ENCODE measurements at places on chromosomes 6 and 20.

GRCh38 chr6:13865141-13865540, 50.8 kb upstream of the MCUR1 start:
- no peak for DNase-seq

DNA sequence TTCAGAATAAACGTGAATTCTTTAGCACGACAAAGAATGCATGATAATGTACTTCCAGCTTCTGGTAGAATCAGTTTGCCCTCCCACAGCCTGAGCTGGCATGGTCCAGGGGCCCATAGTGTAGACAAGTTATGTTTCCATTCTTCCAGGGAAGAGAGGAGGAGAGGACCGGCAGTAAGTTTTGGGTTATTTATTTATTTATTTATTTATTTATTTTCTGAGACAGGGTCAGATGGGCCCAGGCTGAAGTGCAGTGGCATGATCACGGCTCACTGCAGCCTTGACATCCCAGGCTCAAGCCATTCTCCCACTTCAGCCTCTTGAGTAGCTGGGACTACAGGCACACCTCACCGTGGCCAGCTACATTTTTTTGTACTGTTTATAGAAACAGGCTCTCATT, 4.7 kb downstream of the GABRR1 start:
- DNase-seq, result no peak

DNA sequence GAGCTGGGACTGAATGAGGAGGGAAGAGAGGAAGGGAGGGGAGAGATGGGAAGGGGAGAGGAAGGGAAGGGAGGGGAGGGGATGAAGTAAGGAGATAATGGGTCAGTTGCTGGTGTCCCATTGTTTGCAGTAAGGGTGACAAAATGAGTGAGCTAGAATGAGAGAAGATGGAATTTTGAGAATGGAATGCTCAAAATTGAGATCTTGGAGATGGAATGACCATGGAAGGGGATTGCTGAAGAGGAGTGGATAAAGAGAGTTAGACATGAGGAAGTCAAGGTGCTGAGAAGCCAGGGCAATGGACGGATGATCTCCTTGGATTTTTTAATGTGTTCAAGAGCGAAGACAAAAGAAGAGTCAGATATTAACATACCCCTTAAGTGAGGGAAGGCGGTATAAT, 80.5 kb upstream of the SSTR4 start:
- no peak for DNase-seq

GRCh38 chr6:151963001-151963400, 155.5 kb downstream of the ESR1 start:
- DNase-seq, result no peak

DNA sequence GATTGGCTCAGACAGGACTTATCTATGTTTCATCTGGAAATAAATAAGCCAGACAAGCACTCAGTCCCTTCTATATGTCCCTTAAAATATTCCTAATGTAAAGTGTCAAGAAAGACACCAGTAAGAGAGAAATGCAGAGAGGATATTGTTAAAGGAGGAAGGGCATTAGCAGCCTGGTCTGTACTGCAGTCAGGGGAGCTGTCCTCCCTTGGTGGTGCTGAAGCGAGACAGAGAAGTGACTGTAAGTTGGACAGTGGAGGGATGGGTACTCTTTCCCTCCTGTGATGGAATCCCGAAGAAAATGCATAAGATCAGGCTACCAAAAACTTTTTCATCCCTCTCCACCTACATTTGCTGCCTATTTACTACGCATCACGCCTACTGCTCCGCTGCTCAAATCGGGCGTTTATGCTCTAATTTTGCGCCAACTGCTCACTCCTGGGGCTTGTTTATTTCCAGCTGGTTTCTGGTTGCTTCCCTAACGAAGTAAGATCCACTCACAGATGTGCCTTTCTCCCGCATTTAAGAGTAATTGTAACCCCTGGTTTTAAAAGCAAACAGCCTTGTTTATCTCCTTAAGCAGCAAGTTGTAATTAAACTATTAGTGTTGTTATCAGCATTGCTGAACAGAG, 35.2 kb downstream of the PHACTR1 start:
- no peak for DNase-seq

- DNase-seq, result no peak
Measured at GRCh38 chr6:15929685-15930084, 199.2 kb upstream of the MYLIP start.

- no peak for DNase-seq
Measured at GRCh38 chr20:63703471-63703975, 4.3 kb downstream of the ARFRP1 start.

GRCh38 chr6:118843685-118844390, 50.1 kb upstream of the ASF1A start:
- no peak for DNase-seq

DNA sequence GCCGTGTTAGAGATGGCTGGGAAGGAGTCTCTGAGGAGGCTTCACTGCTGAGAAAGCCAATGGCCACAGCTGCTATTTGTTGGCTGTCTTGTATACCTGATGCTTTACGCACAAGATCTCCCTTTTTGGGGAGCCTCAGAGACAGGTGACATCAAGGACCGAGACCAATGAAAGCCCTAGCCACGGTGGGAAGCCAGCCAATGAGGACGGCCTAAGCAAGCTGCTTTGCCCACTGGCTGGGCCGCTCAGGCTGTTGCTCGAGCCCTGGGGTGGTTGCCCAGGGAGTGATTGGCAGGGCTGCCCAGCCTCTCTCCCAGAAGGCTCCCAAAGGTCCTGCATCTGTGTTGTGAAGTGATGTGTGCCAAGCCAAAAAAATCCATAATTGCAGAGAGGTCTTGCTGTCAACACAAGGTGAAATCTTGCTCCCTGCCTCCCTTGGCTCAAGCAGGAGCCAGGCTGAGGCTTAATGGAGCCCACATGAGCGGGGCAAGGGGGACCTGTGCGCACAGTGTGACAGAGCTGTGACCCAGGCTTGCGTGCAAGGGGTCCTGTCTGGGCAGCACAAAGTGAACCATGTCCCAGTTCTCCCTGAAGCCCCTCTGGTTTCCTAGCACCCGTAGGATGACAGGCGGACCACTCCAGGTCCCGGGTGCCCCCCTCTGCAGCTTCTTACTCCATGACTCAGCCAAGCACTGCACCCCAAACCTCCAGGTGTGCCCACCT, 4.3 kb downstream of the MMP24OS start:
- no peak for DNase-seq

GRCh38 chr20:62427172-62428001, at the start of gene RBBP8NL:
Gene RBBP8NL (minus strand): TSS chr20:62427539. CDS start chr20:62419647, 7,892 bp downstream.
- peak; percentile 90 for DNase-seq

DNA sequence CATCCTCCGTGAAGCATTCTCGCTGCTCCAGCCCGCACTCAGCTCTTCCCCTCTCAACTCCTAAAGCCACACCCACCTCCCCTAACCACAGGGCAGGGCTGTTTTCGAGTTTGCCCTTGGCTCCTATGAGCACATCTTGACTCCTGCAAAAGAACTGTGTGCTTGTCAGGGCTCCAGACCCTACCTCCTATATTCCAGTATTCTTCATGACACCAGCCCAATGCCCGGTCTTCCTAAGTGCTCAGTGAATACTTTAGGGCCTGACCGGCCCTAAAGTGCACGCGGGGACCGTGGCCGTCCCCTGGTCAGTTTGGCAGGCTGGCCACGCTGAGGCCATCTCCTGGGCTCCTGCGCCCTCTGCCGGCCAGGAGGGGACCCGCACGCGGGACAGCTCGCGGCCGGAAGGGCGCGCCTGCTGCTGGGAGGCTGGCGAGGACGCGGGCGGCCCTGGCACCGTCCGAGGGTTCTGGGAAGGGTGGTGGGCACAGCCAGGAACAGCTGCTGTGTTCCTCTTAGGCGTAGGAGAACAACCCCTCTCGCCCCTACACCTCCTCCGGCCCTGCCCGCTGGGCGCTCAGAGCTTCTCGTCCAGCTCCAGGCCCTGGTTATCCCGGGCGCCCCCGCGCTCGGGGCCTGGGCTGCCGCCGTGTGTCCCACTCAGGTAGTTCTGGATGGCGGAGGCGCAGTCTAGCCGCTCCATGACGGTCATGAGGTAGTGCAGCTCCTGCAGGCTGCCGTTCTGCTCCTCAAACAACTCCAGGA, 11.0 kb downstream of the UNC5CL start:
- peak; percentile 89 for DNase-seq

- no peak for DNase-seq
Measured at GRCh38 chr6:144840619-144841018, 555.5 kb downstream of the UTRN start.

GRCh38 chr6:157456524-157456829, 75.5 kb downstream of the ZDHHC14 start:
- DNase-seq, result no peak

DNA sequence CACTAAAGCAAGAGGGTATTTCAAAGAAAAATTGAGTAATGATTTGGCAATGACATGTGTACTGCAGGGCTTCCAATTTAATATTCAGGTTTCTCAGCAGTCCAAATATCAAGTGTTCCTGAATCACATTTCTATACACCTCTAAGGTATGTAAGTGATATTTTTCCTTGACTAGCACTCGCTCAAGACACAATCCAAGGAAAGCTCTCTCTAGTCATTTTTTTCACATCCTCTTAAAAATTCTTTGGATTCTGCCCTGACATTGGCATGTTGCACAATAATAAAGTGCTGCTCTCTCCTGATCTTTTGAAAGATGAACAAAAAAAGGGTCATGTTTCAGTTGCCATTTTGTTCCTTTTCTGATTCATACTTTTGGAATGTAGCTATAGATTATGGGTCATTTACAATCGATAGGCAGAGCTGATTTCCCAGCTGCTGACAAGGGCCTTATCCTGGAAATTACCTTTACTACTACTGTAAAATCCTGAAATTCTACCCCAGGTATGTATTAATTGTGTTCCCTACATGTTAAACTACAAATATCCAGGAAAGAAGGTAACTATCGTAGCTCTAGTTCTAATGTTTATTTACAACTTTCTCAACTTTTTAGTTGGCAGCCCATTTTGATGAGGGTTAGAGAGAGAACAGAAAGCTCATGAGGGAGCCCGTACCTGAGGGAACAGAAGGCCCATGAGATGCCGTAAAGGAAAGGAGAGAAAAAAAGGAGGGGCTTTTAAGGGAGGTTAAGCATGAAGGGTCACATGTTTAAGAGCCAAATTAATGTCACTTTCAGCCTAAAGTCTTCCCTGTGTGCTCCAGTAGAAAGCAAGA, 22.2 kb upstream of the ADGRG6 start:
- no peak for DNase-seq

GRCh38 chr20:1382670-1383069, 10.2 kb downstream of the FKBP1A start:
- DNase-seq, result no peak

DNA sequence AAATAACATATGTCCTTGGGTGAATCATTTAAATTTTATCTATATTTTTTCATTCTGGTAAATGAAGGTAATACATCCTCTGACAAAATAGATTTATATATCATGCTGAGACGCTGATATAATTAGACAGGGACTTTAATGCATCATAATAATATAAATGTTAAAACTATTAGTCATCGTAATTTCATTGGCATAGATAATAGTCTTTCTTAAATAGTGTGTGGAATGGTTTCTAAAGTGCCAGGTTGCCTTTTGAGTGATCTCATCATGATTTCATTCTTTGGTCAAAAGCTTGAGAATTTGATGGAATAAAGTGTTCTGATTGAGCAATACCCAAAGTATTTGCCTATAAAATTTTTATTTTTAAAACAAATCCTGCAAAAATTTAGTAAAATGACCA, 43.2 kb upstream of the BMP5 start:
- no peak for DNase-seq

- DNase-seq, result no peak
Measured at GRCh38 chr20:5080384-5080877, 39.3 kb downstream of the PCNA start.

- no peak for DNase-seq
Measured at GRCh38 chr6:46234156-46234556, 63.4 kb upstream of the ENPP5 start.

- DNase-seq, result no peak
Measured at GRCh38 chr20:40181676-40182075, 507.4 kb downstream of the MAFB start.

DNA sequence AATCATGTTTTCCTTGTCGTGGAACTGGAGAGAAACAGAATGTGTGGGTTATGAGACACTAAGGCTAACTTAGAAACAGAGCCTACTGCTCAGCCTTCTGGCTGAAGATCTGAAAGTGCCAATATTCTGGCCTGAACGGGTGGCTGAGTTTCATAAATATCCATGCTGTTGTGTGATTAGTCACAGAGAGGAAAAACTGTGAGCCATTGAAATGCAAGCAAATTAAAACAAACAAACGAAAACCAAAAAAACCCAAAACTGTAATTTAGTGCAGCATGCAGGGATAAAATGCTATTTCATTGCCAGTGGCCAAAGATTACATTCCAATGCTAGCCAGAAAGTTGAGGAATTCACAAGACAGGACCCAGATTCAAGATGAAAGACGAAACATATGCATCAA, 315.1 kb downstream of the UBE3D start:
- DNase-seq, result no peak

- no peak for DNase-seq
Measured at GRCh38 chr20:35116258-35116657, 23.7 kb upstream of the TRPC4AP start.

DNA sequence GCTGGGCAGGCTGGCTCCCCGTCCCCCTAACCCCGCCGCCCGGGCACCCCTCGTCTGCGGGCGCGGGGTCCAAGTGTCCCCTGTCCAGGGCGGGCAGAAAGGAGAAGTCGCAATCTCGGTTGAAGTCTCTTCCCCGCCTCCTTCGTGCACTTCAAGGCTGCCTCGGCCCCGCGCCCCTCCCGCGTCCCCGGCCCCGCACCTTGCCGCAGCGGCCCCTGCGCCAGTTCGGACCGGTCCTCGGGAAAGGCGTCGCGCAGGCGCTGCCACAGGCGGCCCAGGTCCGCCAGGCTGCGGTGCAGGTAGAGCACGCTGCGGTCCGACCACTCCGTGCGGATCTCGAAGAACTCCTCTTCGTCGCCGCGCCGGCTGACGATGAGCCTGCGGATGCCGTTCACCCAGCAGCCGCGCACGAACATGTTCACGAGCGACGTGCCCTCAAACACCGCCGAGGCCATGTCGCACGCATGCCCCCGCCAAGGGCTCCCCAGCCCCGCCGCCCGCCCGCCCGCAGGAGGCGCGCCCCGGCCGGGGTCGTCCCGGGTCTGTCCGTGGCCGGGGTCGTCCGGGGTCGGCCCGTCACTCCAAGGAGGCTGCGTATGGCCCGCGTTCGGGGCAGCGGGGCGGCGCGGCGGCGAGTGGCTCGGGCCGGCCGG, at the start of gene PXDC1:
Gene PXDC1, minus strand, starts transcription at position 637 of the 653 bp plus-strand sequence. Its CDS starts 182 bp downstream, at position 455.
- DNase-seq, result no peak

GRCh38 chr6:121076119-121076518, 258.2 kb downstream of the TBC1D32 start:
- DNase-seq, result no peak

- DNase-seq, result peak; percentile 8
Measured at GRCh38 chr20:5557123-5557522, 193.1 kb upstream of the SHLD1 start.

DNA sequence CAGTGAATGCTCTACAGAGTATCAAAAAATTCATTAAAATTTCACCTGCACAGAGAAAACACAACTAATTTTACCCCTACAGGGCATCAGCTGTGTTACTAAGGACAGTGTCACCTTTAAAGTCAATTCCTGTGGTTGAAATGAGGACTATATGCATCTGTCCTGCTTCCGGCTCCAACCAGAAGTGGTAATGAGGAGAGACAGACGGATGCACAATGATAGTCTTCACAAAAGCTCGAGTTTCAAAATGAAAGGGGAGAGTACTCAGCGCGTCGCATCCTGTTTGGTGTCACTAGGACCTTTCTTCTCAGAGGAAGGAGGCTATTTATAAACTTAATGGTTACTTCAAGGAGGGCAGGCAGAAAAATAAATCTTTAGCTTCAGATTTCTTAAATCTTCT, 86.5 kb downstream of the LYRM4 start:
- no peak for DNase-seq
